ENCODE measurements at places on chromosomes 7 and 10.

GRCh38 chr10:22334414-22335172 is 10.7 kb upstream of the SPAG6 start:
- DNase-seq: no peak

DNA sequence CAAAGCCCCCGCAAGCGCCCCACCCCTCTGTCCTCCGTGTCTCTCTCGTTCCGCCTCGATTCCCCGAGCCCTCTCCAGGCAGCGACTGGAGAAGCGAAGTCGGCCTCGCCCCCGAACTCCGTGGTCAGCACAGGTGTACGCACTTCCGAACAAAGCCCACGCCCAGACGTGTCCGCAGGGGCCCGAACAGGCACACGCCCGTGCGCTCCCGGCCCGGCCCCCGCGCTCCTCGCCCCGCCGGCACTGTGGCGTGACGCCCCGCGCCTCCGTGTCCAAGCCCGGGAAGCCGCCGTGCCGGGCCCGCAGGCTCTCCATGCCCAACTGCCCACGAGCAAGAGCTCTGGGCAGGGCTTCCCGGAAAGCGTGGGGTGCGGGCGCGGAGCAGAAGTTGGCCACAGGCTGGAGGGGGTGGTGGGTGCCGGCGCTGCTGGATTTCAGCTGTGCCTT is 662 bp downstream of the NRCAM start:
- peak; percentile 44 for DNase-seq

- no peak for DNase-seq
Observed at GRCh38 chr10:97159646-97160305, 26.0 kb downstream of the SLIT1 start.

- no peak for DNase-seq
Observed at GRCh38 chr7:44646176-44646920, 39.9 kb downstream of the OGDH start.

GRCh38 chr7:132560825-132561529 is 15.3 kb downstream of the PLXNA4 start:
- DNase-seq: no peak

DNA sequence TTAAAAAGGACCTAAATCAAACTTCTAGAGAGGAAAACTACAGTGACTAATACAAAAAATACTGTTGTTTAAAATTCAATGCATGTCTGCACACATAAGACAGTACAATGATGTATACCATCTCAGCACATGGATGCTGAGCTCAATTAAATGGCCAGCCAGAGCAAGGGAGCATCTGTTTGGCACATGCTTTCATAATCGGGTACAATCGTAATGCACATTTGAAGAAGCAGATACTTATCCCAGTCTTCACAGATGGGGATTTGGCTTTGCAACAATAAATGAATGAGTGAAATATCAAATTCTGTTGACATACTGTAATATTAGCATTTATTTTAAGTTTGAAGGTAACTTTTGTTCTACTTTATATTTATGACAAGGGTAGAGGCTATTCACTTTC is 187.8 kb downstream of the CRPPA start:
- DNase-seq: no peak

DNA sequence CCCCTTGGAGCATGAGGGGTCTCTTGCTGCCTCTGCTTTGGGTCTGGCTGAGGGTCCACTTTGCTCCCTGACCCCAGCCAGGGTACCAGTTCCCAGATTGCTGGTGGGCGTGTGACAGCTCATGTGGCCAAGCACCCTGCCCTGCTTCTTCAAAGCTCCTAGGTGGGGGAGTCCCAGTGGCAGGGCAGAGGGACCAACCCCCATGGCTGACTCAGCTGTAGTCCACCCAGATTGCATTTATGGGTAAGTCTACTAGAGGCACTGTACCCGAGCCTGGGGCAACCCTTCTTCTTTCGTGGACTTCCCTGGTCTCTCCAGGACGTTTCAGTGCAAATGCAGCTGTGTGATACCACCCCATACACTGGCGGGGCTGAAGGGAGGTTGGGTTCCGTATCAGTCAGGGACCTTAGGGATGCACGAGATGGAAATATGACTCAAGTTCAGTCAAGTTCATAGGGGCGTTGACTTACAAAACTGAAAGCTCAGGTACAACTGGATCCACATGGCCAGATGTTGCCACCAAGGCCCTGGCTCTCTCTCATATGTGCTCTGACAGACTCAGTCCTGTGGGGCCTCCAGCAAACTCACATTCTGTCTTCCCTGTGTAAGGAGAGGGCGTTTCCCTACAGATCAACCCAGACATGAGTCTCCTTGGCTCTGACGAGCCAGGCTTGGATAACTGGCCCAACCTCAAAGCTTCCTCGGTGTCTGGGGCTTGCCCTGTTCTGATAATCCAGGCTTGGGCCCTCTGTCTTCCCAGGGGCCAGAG is 13.6 kb downstream of the PTPRE start:
- no peak for DNase-seq

GRCh38 chr7:102080434-102081243 is 206.0 kb upstream of the SH2B2 start:
- no peak for DNase-seq

- no peak for DNase-seq
Observed at GRCh38 chr10:69093933-69094332, 6.0 kb downstream of the SRGN start.

DNA sequence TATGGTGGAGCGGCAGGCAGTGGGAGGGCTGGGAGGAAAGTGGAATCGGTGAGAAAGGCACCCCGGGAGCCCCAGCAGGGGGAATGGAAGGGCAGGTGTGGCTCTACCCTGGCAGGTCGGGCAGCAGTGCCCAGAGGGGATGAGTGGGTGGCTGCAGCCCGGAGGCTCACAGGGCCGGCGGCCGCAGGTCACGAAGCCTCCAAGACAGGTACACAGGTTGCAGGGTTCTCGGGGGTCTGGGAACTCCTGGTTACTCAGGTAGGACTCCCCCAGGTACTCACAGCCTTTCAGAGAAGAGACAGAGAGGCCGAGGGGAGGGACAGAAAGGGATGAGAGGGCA is 21.8 kb downstream of the KCP start:
- DNase-seq: no peak

GRCh38 chr7:117458977-117459583 is 20.7 kb upstream of the CFTR start:
- DNase-seq: no peak

- DNase-seq: no peak
Observed at GRCh38 chr10:62887642-62888041, 71.5 kb upstream of the EGR2 start.

- no peak for DNase-seq
Observed at GRCh38 chr7:37174460-37174859, 274.2 kb downstream of the ELMO1 start.

GRCh38 chr7:107002529-107002998 is 41.9 kb upstream of the PRKAR2B start:
- DNase-seq: no peak

- no peak for DNase-seq
Observed at GRCh38 chr7:17710312-17710711, 230.0 kb downstream of the SNX13 start.

DNA sequence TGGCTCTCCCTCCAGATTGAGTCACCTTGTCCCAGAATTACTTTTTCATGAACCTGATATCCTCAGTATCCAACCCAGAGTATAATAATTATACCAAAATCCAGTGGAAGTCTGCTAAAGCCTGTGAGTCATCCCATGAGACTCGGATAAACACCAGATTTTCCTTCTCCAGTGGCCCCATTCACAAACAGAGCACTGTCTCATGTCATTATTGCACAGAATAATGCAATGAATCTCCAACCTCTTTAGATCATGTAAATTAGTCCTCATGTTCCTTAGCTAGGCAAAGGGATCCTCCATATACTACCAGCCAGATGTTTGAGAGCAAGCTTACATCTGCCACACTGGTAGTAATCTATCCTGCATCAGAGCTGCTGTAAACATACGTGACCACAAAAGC is 89.0 kb downstream of the AMPH start:
- DNase-seq: no peak

- peak; percentile 18 for DNase-seq
Observed at GRCh38 chr10:14838582-14839304, 637 bp downstream of the HSPA14 start.

- no peak for DNase-seq
Observed at GRCh38 chr7:31114593-31115343, 62.7 kb downstream of the ADCYAP1R1 start.

GRCh38 chr7:125670926-125671572 is 741.4 kb upstream of the POT1 start:
- no peak for DNase-seq

- DNase-seq: peak; percentile 65
Observed at GRCh38 chr10:71623098-71623985, 96.2 kb downstream of the C10orf105 start.

GRCh38 chr10:67506757-67507091 is 189.3 kb downstream of the CTNNA3 start:
- DNase-seq: no peak

Data from frontal cortex (tissue), 4 donors.